ENCODE measurements at places on chromosomes 3 and 15. TPM values are rescaled to one million over a fixed set of nuclear protein-coding genes. Genes with fewer than 3 reads are reported as not detected.

DNA sequence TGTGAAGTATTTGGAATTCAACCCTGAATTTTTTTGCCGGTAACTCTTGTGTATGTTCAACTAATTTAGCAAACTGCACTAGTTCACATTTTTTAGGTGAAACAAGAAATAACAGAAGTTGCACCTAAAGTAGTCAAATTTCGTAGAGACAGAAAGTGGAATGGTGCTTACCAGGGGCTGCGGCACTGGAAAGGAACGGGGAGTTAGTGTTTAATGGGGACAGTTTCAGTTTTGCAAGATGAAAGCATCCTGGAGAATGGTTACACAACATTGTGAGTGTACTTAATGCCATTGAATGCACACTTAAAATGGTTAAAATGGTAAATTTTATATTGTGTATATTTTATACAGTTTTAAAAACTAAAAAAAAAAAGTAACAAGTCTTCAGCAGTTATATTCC is 27.4 kb downstream of the PPARG start:
- no peak for DNase-seq

GRCh38 chr3:54792584-54792983 is 135.3 kb downstream of the LRTM1 start:
- no peak for DNase-seq

GRCh38 chr3:15478640-15478979 is 42.9 kb downstream of the COLQ start:
- DNase-seq, result no peak

DNA sequence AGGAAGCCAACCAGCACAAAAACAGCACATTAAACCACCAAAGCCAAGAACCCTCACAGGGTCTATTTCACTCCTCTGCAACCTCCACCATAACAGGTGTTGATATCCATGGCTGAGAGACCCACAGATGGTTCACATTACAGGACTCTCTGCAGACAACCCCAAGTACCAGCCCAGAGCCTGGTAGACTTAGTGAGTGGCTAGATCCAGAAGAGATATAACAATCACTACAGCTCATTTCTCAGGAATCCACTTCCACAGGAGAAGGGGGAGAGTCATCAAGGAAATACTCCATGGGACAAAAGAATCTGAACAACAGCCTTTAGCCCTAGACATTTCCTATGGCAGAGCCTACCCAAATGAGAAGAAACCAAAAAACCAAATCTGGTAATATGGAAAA is 168.1 kb upstream of the CD96 start:
- no peak for DNase-seq

GRCh38 chr15:45457641-45458539 is 64.7 kb downstream of the SLC30A4 start:
- DNase-seq, result peak; percentile 93

DNA sequence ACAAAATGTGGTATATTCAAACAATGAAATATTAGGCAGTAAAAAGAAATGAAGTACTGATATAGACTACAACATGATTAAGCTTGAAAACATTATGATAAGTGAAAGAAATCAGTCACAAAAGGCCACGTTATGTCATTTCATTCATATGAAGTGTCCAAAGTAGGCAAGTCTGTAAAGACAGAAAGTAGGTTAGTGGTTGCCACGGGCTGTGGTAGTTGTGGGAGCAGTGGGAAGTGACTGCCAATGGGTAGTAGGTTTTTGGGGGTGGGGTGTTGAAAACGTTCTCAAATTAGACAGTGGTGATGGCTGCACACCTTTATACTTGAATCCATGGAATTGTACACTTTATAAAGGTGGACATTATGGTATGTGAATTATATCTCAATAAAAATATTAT is 12.1 kb downstream of the GALNT15 start:
- no peak for DNase-seq

DNA sequence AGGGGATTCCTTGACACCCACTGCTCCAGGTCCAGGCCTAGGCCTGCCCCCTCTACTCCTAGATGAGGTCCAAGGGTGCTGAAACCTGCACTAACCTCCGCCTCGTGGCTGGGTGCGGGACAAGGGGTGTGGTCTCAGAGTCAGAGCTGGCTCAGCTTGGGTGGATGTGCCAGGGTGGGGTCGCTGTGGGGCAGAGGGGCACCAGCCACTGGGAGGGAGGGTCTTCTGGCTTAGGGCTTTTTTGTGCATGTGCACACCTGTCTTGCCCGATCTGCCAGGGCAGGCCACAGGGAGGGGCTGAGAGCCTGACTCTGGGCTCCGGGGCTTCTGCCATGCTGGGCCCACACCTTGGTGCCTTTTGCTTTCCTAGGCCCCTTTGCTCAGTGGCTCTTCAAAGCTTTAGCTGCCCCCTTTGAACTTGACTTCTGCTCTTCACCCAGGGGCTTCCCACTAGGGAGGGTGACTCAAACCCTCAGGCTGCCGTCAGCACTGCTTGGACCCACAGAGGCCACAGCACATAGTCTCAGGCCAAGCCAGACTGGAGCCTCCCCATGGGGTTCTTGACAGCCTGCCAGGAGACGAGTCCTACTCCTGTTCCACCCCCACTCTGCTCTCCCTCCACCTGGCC is 73.0 kb downstream of the KLF13 start:
- DNase-seq, result no peak

GRCh38 chr15:41659855-41660234 is 360 bp upstream of the MGA start:
- no peak for DNase-seq

- peak; percentile 21 for DNase-seq
Observed at GRCh38 chr15:70217226-70218160, 119.8 kb upstream of the TLE3 start.

DNA sequence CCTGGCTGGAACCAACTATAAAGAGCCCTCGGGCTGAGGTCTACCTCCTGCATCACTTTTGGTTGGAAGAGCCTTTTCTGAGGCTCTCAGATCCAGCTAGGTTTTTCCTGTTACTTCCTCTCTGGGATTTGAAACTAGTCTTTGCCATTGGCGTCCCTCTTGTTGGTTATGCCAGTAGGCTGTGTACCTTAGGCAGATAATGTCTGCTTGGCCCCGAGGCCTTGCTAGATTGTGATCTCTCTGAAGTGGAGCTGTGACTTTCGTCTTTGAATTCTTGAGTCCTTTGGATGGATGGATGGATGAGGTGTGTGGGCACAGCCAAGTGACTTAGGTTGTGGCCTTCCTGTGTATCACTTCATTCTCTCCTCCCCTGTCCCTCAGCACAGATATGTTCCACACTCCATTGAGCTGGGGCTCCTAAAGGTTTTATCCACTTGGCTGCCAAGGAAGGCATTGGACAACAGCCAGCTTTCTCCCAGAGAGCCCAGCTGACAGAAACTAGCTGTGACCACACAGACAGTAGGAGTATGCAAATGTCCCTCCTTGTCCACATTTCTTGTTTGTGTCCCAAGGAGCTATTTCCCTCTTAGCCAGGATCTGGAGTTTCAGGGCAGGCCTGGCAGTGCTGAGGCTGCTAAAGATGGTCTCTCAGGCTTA is 7.9 kb upstream of the DNAJC17 start:
- DNase-seq, result peak; percentile 61

GRCh38 chr3:108011616-108012015 is 79.2 kb downstream of the CD47 start:
- no peak for DNase-seq

DNA sequence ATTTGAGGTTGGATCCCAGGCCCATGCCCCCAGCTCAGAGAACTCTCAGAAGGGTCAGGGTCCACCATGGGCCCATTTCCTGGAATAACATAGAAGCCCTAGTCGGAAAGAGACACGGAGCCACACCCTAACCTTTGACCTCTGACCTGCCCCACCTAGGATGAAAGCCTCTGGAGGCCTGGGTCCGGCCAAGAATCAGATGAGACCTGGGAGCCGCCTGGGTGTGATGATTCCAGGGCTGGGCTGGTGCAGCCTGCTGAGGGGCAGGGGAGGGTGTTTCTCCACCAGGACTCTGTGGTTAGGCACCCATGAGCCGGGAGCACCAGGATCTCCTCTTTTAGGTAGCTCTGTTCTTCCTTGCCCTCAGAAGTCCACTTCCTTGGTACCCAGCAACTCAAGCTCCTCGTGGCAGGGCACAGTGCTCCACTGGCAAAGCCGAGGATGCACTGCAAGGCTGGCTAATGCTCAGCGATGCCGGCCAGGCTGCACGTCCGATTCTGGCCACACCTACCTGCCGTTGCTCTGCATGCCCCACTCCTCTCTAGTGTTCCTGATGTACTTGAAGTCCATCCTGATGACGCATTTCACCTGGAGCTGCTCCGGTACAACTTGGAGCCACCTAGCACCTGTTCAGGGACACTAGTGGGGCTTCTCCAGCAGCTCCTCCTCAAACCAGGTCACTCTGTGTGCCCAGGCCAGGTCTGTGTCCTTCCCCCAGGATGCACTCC is 57.4 kb downstream of the ZNF445 start:
- DNase-seq, result no peak

DNA sequence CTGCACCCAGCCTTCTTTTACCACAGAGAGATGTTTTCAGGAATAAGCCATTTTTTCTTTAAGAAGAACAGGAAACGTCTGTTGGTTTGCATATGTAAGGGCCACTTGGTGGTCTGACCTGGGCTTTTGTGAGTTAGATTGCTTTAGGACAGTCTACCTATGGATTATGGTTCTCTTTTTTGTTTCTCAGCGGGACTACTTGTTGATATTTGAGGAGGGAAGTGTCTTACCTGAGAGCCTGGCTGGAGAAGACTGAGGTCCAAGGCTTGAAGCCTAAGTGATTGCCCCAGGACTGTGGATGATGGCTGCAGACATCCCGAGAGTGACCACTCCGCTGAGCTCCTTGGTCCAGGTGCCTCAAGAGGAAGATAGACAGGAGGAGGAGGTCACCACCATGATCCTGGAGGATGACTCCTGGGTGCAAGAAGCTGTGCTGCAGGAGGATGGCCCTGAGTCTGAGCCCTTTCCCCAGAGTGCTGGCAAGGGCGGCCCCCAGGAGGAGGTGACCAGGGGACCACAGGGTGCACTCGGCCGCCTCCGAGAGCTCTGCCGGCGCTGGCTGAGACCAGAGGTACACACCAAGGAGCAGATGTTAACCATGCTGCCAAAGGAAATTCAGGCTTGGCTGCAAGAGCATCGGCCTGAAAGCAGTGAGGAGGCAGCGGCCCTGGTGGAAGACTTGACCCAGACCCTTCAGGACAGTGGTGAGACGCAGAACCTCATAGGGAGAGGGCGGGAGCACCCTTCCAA is 3.0 kb downstream of the ZSCAN2 start:
- DNase-seq, result no peak

DNA sequence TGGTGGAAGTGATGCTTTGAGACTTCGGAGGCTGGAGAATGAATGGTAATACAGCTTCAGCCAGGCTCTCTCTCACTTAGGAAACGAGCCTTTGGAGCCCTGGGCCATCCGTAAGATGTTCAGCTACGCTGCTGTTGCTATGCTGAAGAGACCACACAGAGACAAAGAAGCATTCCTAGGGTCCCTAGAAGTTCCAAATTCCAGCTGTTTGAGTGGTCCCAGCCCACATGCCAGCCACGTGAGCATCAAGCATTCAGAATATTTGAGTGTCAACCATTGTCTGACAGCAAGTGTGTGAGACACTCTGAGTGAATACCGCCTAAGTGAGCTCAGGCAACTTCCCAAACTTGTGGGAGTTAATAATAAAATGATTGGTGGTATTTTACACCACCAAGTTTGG is 212.9 kb downstream of the CD47 start:
- no peak for DNase-seq

DNA sequence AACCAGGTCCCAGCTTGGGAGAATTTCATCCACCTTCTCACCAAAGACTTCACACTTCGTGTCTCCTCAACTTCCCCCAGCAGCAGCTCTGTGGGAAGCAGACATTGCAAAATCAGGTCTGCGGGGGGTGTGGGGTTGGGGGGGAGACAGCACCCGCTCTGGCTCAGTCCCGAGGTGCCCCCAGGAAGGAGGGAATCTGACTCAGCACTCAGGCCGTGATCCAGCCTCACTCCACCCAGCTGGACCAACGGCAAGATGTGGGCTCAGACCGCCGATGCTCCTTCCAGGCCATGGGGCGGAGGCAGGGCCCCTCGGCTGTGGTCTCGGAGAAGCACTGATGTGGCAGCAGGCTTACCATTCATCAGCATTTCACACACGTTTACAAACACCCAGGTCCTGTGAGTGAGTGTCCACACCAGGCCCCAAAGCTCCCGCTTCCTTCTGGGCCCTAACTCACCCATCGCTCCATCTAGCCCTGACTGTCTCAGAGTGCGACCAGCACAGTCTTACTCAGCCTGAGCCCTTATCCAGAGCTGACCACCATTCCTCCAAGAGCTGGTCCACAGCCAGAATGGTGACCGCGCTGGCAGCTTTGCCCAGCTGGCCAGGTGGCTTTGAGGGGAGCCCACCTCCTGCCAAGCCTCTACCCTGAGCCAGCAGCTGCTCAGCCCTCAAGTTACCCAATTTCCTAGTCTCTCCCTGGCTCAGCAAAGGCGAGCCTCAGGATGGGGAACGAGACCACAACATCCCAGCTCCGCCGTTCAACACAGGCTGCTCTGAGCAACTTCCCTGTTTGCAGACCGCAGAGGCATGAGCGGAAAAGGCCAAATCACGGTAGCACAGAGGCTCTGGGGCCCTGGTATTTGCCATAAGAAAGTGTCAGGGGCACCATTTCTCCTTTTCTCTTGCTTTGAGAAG is 3.3 kb downstream of the STAB1 start:
- no peak for DNase-seq

IMPG2 gene
- total RNA-seq, result 2.1 TPM

MKRN3 gene
- total RNA-seq, result 2.7 TPM

ELP6 gene
- 17.8 TPM for total RNA-seq

TMF1 gene
- total RNA-seq, result 43.4 TPM

GABRR3 gene
- total RNA-seq, result not detected

CPB1 gene
- not detected for total RNA-seq

CLRN1 gene
- total RNA-seq, result 0.31 TPM

CNTN3 gene
- 6.9 TPM for total RNA-seq
